Endothelial cell of umbilical vein (primary cell): ENCODE measurements at places on chromosomes 6 and 20. TPM values are rescaled to one million over a fixed set of nuclear protein-coding genes. Genes with fewer than 3 reads are reported as not detected.

GRCh38 chr20:55116598-55116997 is 641.2 kb downstream of the DOK5 start:
- no peak for DNase-seq

- no peak for DNase-seq
These were observed 29.2 kb upstream of the CEP85L start for GRCh38 chr6:118680452-118681095.

GRCh38 chr6:16007146-16007545 is 121.7 kb upstream of the MYLIP start:
- no peak for DNase-seq

GRCh38 chr6:53825532-53826321 is 30.9 kb downstream of the LRRC1 start:
- DNase-seq, result no peak

- no peak for DNase-seq
These were observed 90.3 kb upstream of the IMPG1 start for GRCh38 chr6:76162811-76163210.

- DNase-seq, result no peak
These were observed 41.9 kb downstream of the ZFAND3 start for GRCh38 chr6:37861452-37861851.

- no peak for DNase-seq
These were observed 46.2 kb downstream of the CYB5R4 start for GRCh38 chr6:83905648-83906047.

GRCh38 chr6:44009425-44010321 is 117.6 kb downstream of the MRPL14 start:
- DNase-seq, result no peak

DNA sequence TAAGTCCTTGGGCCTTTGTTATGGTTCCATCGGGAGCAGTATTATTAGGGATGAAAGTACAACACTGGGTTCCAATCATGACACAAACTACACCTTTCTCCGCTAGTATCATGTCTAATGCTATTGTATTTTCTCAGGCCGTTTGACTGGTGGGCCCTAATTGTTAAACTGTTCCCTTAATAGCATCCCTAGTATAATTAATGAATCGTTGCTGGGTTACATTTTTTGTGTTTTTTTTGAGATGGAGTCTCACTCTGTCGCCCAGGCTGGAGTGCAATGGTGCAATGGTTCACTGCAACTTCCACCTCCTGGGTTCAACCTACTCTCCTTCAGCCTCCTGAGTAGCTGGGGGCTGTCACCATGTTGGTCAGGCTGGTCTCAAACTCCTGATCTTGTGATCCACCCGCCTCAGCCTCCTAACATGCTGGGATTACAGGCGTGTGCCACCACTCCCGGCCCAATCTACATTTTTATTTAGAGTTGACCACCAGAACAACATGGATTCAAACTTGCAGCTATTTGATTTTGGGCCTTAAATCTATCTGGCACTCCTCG is 4.1 kb upstream of the ZNFX1 start:
- DNase-seq, result no peak

DNA sequence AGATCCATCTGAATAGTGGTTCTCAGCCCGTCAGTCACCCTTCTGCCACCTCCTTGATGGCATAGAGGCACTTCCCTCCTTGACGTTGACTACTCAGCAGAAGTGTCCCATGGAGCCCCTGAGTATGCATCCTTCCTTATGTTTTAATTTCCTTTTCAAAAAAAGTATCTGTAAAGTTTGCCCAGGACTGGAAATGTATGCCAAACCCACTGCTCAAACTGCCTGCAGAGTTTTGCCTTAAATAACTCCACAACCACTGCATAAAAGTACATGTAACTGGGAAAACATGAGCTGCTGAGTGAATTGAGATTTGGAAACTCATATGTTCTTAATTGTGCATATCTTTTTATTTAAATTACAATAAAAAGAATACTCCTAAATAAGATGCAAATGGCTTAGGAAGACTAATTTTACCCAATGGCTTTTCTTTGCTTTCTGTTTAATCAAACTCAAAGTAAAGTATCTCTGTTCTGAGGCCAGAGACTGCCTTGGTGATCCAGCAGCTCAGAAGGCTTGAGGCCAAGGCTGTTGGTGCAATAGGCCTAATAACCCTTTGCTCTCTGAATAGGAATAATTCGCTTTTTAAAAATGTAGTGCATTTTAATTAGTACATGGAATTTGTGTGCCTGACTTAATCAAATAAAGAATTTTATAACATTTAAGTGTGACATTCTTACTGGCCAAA is 90.4 kb downstream of the FNDC1 start:
- DNase-seq, result no peak

DNA sequence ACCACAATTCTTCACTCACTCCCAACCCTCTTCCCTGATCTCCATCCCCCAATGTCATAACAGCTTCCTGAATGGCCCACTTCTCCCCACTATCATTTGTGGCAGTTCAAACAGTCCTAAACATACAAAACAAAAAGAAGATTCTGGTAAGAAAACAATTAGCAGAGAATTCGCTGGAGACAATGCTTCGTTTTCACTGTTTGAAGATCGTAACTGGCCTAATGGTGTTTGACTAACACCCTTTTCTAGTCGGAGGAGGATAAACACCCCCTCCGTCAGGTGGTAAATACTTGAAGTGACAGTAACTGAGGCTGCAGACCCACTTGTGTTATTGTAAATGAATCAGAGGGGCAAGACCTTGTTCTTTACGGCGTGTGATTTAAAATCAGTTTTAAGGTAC is 3.8 kb downstream of the EYA2 start:
- DNase-seq, result no peak

DNA sequence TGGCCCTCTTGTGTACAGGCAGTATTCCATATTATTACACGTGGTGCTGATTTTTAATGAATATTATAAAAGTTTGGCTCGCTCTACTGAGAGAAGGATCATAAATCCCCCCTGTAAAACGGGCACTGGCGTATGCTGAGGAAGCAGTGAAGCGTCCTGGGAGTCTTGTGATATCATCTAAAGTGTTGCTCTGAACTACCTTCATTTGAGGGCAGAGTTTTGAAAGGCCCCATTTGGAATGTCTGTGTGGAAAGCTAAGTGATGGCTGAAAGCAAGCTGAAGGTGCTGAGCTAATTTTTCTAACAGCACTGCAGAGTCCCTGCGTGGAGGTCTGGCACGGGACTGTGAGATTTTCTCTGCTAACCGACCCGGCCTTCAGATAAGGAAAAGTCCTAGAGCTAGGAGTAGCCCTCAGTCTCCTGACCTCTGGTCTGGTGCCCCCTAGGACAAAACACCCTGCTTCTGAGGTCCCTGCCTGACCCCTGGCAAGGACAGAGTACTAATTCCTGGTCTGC is 1.3 kb upstream of the BACH2 start:
- DNase-seq, result no peak

DNA sequence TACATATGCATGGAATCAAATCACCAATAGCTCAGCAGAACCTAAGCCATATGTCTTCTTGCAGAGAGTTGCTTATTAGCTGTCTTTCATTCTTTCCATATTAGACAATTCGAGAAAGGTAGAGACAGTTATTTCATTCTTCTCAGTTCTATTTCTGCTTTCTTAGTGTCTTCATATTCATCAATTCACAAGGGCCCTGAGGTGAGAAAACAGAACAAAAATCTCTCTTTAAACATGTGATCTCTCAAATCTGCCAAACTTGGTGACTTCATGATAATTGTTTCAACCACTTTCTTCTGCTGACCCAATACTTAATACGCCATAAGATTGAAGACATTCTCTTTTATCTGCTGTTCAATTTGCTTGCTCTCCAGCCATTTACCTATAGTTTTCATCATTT is 229.7 kb upstream of the MARCKS start:
- no peak for DNase-seq

DNA sequence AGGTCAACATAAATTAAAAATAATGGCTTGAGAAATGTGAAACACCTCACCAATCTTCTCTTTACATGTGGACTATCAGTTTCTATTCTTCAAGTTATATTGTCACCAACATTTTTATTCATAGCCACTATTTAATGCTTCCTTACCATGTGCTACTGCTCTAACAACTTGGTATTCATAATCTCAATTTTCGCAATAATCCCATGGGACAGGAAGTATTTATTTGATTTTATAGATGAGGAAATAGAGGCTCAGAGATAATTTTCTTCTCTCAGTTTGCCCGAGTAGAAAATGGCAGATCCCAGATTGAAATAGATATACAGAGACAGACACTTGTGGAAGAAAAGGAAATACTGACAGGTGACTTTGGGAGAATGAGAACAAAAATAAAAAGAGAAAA is 66.6 kb downstream of the FAM83B start:
- no peak for DNase-seq

GRCh38 chr6:3221578-3221977 is 5.9 kb downstream of the TUBB2B start:
- no peak for DNase-seq

DNA sequence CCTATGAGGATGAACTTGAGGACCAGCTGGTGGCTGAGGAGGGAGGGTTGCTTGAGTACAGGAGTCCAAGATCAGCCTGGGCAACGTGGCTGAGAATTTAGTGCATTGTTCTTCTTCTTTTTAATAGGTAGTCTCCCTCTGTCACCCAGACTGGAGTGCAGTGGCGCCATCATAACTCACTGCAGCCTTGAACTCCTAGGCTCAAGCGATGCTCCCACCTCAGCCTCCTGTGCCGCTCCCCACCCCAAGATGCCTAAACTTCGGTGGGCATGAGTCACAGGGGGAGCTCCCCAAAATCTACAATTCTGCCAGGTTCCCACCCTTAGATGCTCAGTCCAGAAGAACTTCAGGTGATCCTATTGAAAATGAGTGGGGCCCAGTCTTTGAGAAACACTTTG is 21.4 kb downstream of the FAM50B start:
- no peak for DNase-seq

DNA sequence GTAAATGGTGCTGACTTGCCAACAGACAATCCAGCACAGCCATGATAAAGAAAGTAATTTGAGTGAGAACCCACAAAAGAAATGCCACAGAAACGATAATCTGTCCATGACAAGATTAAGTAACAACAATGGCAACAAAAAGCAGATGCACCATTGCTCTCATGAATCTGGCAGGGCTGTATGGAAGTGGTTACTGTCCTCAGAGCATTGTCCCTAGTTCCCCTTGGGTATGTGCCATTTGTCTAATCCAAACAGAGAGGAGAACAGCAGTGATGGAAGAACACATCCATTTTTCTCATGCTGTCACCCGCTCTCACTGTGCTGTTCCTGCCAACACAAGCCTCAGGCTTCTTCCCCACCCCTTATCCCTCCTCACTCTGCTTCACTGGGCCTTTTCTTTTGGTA is 65.8 kb downstream of the REV3L start:
- DNase-seq, result no peak

- DNase-seq, result no peak
These were observed 131.7 kb upstream of the MAP3K4 start for GRCh38 chr6:160859822-160860221.

DNA sequence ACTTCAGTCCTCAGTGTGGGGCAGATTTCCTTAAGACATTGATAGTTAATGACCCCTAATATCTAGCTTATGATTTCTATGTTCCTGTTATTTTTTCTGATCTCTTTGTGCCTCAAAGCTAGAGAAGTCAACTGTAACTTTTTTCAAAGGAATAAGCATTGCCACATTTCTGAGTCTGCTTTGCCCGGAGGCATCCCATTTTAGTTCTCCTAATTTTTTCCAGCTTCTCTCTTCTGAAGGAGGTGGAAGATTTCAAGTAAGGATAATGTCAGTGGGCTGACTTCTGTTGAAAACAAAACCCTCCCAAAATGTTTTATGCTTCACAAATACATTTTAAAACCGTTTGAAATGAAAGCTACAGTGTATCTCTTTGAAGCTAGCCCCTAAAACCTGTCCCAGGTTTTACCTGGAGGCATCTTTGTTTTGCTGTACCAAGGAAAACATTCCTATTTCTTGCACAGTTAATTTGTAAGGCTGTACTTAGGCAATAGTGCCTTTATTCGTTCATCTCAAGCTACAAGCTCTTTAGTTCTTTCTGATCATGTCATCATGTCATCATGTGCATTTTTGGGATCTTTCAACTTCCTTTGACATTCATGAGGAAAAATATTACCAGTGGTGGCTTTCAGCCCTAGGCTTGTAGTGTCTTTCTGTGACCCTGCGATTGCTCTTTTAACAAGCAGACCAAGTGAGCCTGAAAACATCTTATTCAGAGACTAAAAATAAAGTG is 45.7 kb downstream of the TSPYL4 start:
- no peak for DNase-seq

DNA sequence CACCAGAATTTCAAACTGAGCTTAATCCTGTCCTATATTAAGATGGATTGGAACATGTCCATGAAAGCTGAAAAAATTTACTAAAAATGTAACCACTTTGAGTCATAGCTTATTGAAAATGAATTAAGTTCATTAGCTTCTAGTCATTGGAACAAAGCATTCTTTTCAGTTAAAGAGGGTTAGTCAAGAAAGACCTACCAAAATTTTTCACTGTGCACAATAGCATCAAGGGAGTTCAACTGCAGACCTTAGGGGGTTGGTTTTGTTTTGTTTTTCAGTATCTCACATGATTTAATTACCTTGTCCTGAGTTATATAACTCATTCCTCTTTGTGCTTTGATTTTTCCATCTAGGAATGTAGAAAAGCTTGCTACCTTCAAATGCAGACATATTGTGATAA is 2.8 kb downstream of the SLC2A12 start:
- DNase-seq, result no peak

- no peak for DNase-seq
These were observed 36.4 kb downstream of the FRMD1 start for GRCh38 chr6:168042426-168043192.

DNA sequence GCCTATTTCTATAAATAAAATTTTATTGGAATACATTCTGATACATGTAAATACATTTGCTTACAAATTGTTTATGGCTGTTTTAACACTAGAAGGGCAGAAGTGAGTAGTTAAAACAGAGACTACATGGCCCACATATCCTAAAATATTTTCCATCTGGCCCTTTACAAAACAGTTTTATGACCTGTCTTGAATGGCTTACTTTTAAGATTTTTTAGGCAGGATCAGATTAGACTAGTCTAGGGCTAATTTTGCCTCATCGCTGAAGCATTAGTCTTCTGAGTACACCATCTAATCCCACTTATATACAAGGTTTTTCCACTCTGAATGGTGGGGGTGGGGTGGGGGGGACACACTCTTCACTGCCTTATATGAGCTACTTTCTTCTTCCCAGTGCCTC is 27.1 kb downstream of the PLAGL1 start:
- DNase-seq, result no peak

DNA sequence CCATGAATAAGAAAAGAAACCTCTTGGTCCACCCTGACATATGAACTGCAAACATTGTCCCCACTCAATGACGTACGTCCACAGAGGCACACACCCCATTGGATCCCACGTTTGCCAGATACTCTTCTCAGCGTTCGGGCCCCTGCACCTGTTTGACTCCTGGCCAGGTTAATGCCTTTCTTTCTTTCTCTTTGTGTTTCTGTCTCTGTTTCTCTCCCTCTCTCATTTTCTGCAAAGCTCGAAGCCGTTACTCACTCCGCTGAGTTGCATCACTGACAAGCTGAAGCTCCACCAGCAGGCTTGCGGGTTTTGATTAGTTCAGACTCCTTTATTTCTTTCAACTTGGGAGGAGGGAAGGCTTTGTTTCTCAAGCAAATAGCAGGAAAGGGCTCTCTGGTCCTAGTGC is 135.5 kb upstream of the SUPT3H start:
- no peak for DNase-seq

GRCh38 chr6:47375426-47375825 is 65.7 kb upstream of the TNFRSF21 start:
- no peak for DNase-seq

The TXLNB gene
- 0.18 and 0.28 TPM in 2 replicates for total RNA-seq

The RRP36 gene
- 103 TPM in 2 replicates for total RNA-seq

The PTGIS gene
- 4.4 and 6.2 TPM in 2 replicates for total RNA-seq

The CNR1 gene
- total RNA-seq, result not detected in 2 replicates

The VTA1 gene
- total RNA-seq, result 40.9 and 45.8 TPM in 2 replicates

The MCHR2 gene
- not detected in 2 replicates for total RNA-seq

The RIPPLY2 gene
- 0.53 TPM in 1 of 2 replicates, not detected in the other for total RNA-seq

The GRIK2 gene
- not detected in 2 replicates for total RNA-seq

The TMX4 gene
- 26.9 and 30.3 TPM in 2 replicates for total RNA-seq

The TRIM10 gene
- total RNA-seq, result not detected in 2 replicates
